ENCODE measurements at places on chromosomes 6 and 20. TPM values are rescaled to one million over a fixed set of nuclear protein-coding genes. Genes with fewer than 3 reads are reported as not detected.

GRCh38 chr6:109358204-109358603 lies 24.1 kb downstream of the CD164 start:
- DNase-seq = no peak

DNA sequence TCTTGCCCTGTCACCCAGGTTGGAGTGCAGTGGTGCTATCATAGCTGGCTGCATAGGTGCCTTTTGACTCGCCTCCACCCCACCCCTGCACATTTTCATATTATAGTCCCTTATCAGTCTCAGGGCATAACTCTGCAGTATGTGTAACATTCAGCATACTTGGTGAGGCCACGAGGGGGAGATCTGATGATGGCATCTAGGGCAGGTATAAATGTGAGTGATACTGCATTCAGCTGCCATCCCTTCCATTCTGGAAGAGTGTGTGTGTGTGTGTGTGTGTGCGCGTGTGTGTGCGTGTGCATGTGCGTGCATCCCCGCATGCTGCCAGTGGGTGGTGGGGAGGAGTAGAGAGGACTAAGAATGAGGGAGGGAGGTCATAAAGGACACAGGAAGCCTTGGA lies 81.4 kb downstream of the JARID2 start:
- DNase-seq = no peak

- DNase-seq = no peak
Observed at GRCh38 chr6:44624936-44625573, 237.5 kb downstream of the CDC5L start.

DNA sequence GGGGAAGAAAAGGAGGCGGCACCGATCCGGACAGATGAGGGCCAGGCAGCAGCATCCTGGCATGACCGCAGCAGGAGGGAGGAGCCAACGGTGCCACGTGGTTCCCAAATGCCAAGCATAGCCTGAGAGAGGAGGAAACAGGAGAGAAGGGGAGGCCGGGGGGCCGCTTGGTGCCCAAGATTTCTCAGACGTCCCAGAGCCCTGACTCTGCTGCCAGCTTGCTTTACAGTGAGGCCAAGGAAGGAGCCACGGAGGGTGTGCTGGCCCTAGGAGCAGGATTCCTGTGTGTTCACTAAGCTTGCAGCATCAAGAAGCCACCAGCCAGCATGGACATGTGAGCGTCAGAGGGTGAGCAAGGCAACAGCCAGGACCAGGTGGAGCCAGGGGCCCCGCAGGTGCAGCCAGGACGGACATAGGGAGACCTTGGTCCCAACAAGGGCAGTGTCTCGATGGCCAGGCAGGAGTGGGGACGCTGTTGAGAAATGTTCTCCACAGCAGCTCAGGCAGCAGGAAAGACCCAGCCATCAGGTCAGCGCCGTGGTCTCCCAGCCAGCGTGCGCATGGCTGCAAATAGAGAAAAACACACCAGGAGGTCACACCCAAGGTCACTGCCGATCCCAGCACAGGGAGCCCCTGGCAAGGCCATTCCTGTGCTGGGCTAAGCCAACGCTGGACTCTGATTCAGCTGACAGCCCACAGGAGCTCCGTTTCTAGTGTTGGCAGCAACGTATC lies 143.7 kb downstream of the DLL1 start:
- DNase-seq = no peak

GRCh38 chr20:22100686-22101085 lies 395.2 kb downstream of the PAX1 start:
- DNase-seq = no peak

Gene PRSS35
- 47.9 TPM for total RNA-seq

- peak; percentile 32 for DNase-seq
Observed at GRCh38 chr6:111823831-111824607, 49.2 kb downstream of the FYN start.

Gene RIMS1
- 21.0 TPM for total RNA-seq

DNA sequence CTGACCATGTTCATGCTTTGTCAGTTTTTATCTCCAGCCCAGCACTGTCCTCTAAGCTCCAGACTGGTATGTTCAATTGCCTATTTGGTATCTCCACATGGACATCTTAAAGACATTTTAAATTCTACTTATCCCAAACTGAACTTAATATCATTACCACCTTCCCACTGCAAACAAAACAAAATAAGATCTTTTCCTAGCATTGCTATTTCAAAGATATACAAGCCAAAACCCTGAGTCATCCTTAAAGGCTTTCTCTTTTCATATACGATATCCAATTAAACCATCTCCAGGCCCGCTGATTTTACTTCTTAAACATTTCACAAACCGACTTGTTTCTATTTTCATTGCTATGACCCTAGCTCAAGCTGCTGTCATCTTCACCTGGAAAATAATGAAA lies 35.1 kb upstream of the HS3ST5 start:
- no peak for DNase-seq

GRCh38 chr6:154548130-154548830 lies 37.8 kb upstream of the CNKSR3 start:
- DNase-seq = no peak

DNA sequence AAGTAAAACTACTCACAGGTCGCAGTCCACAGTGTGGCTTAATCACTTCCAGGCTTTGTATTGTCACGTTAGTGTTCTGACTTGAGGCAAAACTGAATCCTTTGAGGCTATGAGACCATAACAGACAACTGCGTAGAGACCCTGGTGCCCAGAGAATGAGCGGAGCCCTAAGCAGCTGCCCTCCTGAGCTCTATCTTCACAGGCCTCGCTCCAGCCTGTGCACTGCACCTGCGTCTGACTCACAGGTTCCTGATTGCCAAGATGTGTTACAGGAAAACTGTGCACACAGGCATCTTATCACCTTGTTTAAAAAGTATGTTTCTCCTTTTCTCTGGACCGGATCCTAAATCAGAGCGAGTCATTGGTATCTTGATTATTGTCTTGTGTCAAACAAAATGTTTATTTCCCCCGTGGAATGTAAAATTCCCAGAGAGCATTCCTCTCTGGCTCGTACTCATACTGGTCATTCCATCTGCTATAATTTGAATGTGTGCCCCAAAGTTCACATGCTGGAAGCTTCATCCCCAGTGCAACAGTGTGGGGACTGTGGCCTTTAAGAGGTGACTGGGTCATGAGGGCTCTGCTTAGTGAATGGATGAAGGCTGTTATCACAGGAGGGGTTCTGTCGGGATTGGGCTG lies 25.7 kb downstream of the PRR18 start:
- no peak for DNase-seq

DNA sequence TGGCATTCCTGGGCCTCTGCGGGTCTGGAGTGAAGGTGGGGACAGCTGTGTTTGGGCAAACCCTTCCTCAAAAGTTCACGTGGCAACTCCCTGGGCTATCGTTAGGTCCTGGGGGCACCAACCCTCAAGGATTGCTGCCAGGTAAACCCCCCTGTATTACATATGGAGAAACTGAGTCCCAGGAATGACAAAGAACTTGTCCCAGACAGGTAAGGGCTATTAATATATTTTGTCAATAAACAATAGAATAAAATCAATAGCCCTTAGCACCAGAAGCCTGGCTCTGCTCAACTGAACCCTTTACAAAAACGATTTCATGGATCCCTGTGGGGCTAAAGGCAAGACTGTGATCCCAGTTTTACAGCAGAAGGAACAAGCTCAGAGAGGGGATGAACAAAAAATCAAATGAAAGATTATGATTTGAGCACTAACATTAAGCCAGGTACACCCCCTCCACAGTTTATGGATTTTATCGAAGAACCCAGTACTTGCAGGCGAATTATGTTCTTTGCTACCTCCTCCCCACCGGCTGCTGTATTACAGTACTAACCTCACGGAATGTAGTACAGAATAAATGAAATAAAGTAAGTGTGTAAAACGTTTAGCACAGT lies 2.7 kb downstream of the ID1 start:
- no peak for DNase-seq

Gene TOX2
- 1.6 TPM for total RNA-seq

Gene SNAP91
- total RNA-seq = 5.2 TPM

DNA sequence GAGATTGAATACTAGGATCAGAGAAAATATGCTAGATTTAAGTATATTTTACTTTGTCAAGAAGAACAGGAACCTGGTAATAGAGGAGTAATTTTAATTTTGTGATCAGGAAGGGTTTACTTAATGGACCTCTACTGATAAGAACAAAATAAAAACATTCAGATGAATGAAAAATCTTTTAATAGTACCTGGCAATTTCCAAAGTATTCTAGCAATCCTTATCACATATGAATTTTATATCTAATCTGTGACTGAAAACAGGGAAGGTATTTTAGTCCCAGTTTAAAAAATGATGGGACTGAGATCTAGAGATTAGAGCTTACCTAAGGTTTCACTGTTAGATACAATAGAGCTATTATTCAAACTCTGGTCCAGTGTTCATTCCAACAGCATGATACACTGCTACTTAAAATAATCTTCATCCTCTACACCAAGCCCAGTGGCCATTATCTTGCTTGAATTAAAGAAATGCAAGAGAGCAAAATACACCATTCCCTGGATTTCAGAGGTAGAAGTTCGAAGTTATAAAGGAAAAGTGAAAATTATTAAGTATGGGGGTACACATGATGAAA lies 13.5 kb downstream of the SLC17A5 start:
- DNase-seq = no peak

- DNase-seq = no peak
Observed at GRCh38 chr6:107495971-107496370, 6.1 kb downstream of the SOBP start.

Gene CEP162
- 29.0 TPM for total RNA-seq

- peak; percentile 71 for DNase-seq
Observed at GRCh38 chr6:34531580-34532201, 24.4 kb downstream of the SPDEF start.

DNA sequence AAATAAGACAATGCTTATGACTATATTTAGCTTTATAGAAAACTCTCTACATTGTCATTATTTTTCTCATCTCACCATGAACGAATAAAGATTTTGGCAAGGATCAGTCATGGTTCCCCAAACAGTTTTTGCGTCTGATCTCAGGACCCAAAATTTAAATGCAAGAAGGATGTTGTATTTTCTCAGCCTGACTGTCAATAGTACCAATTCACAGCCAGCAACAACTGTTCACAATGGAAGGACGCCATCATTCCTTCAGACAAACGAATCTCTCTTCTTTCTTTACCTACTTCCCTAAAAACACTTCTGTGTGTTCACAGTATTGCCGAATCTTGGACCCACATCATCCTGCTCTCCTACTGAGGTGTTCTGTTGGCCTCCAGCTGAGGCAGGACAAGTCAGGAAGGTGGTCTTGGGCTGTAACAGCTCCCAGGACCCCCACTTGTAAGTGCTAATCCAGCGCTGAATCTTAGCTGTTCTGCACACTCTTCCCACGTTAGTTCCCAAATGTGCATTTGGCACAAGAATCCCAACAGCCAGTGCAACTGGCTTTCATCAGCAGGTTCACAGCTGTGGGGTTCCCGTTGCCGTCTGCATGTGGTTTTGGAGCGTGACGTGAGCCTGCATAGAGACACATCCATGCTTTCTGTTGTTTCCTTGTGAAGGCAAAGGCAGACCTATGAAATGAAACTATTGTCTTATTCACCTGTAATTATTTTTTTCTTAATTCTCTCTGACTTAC lies 600.0 kb downstream of the QKI start:
- DNase-seq = no peak

DNA sequence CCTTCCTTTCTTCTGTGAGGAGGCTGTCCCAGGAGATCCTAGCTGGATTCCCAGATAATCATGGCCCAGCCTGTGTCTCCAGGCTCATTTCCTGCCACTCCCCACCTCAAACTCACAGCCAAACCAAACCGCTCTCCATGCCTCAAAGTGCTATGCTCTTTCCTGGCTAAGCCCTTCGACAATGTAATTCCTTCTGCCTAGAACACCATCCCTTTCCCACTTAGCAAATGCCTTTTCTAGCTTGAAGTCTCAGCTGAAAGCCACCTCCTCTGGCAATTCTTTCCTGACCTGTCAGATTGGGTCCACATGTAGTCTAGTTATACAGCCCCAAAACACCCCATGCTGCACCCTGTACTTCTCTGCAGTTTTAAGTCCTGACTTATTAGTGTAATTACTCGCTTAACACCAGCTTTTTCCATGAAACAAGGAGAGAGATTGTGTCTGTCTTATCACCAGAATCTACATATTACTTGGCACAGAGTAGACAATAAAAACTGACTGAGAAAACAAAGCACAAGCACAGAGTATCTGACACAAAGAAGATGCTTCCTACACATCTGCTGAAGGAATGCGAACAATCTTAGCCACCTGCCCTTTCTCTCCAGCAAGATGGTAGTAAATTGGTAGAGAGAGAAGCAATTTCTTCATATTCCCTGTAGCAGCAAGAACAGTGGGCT lies 5.4 kb downstream of the TRIM26 start:
- DNase-seq = no peak

Gene NEURL2
- total RNA-seq = 4.8 TPM

DNA sequence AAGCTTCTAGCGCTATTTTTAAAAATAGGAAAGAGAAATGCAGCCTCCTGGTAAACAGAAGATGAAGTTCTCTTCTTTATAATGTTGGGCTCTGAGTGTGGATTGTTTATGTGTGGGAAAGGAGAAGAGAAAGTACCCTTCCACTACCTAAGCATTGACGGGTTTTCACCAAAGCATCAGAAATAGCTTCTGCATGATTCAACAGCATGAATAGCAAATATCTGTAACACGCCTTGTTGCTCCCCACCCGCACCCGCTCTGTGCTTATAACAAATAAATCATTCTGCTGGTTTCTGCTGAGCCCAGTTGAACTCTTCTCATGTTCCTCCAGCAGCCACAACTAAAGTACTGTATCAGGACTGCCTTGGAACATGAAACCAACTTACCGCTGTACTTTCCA lies 20.7 kb downstream of the TXLNB start:
- DNase-seq = no peak

- no peak for DNase-seq
Observed at GRCh38 chr20:58048096-58048702, 180.3 kb downstream of the ANKRD60 start.

Gene SH3BGRL2
- total RNA-seq = 32.2 TPM

Gene GPR31
- total RNA-seq = not detected

Gene ZBTB12
- 4.8 TPM for total RNA-seq

Gene SDC4
- total RNA-seq = 28.9 TPM

GRCh38 chr6:15287670-15288375 lies 42.0 kb downstream of the JARID2 start:
- DNase-seq = no peak

DNA sequence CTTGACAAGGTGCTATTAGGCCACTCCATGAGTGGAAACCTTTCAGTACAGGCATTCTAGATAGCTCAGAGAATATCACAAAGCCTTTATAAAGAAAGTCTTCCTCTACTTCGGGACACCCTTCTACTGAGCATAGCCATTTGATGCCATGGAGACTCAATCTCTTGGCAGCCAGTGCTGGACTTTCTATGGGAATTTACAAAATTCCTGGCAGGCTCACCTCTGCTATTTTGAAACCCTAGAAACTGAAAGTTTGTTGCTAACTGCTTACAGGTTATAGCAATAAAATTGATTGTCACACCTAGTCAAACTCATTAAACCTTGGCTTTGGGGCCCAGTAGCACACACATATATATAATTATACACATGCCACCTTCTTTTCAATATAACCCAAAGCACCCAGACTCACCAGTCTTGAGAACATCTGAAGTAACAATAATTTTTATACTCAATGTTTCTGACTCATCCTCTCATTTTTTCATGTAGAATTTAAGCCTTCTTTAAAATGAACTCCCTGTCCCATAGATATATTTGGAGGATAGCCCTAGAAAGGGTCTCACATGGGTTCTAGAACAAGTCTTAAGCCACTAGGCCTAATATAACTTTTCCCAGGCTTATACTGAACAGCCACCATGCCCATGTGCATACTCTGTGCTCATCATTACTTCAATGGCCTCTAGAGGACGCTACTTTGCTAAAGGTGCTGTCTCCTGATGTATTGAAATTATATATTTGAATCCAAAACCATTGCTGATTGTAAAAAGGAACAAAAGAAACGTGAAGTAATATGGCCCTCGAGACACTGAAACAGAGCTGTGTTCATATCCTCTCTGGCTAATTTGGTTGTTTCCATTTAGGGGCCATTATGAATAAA lies 368.1 kb upstream of the MARCKS start:
- no peak for DNase-seq

Gene TRIM39
- 5.8 TPM for total RNA-seq
